Effector memory CD4-positive, alpha-beta T cell (primary cell): ENCODE measurements at places on chromosomes 2 and 18.

- no peak for DNase-seq
Measured at GRCh38 chr2:205107810-205108209, 562.5 kb downstream of the PARD3B start.

- no peak for DNase-seq
Measured at GRCh38 chr2:69566669-69567068, 76.9 kb downstream of the AAK1 start.

- no peak for DNase-seq
Measured at GRCh38 chr2:217994776-217995274, 8.0 kb downstream of the TNS1 start.

DNA sequence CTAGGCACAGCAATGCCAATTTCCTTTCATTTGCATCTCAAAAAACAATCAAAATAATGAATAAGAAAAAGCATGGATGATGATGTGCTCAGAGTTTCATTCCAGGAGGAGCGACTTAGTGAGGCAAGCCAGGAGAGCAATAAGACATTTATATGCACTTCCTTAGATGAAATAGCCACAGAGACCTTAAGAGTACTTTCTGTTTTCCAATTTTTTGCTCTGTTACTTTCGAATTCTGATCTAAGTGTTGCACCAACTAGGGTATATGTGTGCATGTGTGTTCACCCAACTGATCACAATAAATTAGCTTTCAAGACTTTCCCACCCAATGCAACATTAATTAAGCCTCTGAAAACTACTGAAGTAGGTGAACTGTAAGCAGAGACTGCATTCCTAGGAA, 709 bp downstream of the RAB27B start:
- DNase-seq, result no peak

- no peak for DNase-seq
Measured at GRCh38 chr2:83851066-83851465, 608.0 kb downstream of the SUCLG1 start.

DNA sequence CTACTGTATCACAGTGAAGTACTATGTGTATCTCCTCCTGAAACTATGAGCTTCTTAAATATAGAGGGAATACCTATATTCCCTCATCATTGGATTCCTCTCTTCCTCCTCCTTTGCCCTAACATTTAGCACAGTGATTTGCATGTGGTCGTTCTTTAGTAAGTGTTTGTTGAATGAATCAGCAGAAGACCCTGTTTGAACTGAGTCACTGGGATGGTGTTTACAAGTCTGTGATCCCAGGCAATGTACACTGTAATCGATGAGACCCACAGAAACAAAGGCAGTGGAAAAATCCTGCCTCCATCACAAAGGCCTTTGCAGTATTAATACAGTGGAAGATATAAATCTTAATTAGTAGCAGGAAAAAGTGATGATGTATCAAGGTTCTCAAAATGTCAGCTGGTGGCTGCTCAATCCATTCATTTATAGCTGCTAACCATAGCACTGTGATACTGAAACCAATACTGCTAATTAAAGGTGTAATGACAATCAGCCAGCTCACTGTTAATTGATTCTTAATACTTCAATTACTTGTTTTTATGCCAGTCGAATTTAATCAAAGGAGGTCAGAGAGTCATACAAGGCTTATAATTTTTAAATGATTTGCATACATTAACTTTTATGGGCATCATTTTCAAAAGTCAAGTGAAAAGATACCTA, 20.8 kb upstream of the MYO3B start:
- DNase-seq, result no peak

DNA sequence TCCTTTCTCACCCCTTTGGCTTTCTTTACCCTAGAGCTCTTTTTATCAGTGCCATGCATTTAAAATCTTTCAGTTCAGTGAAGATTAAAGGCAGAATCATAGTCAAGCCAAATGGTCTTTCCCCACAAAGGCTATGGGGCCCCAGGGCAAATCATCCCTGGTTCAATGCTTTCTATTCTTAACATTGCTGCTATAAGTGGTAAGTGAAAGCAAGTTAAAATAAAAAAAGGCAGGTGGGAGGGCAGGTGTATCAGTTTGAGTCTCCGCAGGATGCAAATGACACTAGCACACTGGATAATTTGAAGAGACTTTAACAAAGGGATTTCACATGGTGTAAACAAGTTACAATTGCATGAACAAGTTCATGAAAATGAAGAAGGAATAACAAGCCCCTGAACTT, 757.4 kb downstream of the SATB2 start:
- no peak for DNase-seq

DNA sequence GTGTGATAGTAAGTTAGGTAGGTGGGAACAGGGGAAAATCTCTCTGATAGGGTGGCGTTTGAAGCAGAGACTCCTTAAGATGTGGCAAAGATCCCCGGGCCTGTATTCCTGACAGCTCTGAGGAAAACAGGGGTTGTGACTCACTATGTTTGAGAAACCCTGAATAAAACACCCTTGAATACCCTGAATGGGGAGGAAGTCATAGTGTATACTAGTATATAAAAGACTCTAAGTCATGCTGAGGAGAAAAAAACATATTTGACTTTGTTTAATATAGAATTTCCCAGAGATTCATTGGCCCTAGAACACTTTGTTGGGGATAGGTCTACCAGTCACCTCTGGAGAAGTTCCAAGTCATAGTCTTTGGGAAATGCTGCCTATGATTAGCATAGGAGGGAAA, 590.9 kb downstream of the IRS1 start:
- no peak for DNase-seq

GRCh38 chr2:6965071-6965795, 48.0 kb downstream of the RNF144A start:
- DNase-seq, result no peak

DNA sequence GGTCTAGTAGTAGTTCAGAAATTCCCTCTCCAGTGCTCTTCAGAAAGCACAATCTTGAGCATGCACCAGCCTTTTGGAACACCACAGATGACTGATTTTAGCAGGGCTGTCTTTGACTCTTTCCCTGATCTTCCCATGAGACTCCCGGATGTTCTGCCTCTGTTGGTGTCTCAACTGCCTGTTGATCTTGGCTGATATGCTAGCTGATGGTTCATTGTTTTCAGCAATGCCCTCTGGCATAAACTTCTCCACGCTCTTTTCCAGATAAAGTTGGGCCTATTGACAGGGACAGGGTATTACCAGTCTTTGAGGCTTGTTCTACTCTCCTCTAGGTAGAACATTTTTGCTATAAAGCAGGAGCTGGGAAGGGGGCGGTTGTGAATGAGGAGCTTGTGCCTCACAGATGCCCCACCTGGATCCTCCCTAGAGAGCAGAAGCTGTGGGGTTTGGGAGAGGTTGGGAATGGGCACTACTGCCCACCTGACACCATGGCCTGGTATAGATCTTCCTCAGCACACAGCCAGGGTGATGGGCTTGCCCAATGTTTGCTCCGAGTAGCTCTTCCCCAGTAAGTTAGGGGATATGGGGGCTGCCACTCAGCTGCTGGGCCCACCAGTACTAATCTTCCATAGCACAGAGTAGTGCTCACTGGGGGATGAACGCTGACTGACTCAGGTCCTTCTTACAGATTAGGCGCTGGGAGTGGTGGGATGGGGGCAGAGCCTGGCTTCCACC, 111.3 kb downstream of the PTGR3 start:
- DNase-seq, result no peak

GRCh38 chr2:204203704-204204103, 267.1 kb downstream of the ICOS start:
- DNase-seq, result no peak

DNA sequence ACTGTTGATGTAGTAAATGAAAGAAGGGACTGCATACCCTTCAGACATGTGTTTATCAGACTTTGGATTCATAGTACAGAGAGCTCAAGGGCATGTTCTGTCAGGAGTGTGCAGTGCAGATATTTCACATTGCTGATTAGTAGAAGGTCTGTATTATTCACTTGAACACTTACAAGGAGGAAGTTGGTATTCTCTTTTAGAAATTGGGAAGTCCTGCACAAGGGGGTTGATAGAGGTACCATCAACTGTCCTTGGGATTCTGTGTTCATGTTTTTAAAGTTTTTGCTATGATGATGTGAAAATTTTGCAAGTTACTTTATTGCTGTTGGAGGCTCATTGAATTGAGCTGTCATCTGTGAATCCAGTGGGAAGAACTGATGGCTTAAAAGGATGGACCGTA, 6.7 kb downstream of the PSMD1 start:
- DNase-seq, result no peak

GRCh38 chr18:69250305-69251151, 150.2 kb upstream of the DOK6 start:
- DNase-seq, result no peak

DNA sequence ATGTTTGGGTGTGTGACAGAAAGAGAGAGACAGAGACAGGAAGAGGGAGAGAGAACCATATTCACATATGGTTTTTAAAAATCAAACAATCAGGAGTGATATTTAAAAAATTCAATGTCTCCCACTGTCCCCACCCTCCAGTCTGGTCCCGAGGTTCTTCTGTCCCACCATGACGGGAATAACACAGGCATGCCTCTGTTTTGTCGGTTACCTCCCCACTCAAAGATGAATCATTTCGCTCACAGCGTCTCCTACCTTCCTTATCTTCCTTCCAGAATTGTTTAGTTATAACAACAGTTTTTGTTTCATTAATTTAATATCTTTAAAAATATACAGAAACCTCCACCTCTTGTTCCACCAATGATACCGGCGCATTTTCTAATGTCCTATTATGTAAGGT, 113.0 kb downstream of the KCNF1 start:
- DNase-seq, result no peak

DNA sequence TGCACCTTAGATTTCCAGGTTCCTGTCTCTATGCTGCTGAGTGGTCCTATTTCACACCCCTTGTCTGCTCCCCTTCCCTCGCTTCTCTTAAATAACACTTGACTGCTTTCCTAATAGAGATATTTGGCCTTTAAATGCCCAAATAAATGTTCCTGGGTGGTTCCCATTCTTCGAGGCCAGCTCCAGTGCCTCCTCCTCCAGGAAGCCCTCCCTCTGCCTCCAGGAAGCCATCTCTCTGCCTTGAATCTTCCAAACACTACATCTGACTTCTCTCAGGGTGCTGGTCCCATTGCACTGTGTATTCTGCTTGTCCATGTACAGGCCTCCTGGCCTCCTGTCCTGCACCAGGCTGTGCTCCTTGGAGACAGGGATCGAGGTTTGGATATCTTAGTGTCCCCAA, 14.2 kb downstream of the EHD3 start:
- no peak for DNase-seq

DNA sequence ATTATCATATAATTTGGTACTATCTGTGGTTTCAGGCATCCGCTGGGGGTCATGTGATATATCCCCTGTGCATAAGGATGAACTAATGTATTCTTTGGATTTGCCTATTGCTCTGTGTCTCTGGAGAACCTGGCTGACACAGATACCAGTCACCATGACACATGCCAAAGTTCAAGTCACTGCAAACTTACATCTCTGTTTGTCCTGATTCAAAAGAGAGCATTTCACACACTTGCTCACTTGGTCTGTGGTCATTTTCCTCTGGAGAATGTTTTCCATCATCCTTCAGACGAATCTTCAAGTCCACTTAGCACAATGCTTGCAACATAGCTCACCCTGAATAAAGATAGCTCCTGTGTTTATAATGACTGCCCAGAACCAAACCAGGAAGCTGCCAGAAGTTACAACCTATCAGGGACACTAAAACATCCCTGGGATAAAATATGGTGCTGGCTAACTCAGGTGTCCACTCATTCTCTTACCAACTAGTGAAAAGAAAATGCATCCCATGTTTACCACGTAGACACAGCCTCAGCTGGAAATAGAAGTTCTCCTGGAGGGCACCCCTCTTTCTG, 18.1 kb downstream of the SULT1C3 start:
- DNase-seq, result no peak

- no peak for DNase-seq
Measured at GRCh38 chr2:224561234-224562005, 23.7 kb downstream of the CUL3 start.

DNA sequence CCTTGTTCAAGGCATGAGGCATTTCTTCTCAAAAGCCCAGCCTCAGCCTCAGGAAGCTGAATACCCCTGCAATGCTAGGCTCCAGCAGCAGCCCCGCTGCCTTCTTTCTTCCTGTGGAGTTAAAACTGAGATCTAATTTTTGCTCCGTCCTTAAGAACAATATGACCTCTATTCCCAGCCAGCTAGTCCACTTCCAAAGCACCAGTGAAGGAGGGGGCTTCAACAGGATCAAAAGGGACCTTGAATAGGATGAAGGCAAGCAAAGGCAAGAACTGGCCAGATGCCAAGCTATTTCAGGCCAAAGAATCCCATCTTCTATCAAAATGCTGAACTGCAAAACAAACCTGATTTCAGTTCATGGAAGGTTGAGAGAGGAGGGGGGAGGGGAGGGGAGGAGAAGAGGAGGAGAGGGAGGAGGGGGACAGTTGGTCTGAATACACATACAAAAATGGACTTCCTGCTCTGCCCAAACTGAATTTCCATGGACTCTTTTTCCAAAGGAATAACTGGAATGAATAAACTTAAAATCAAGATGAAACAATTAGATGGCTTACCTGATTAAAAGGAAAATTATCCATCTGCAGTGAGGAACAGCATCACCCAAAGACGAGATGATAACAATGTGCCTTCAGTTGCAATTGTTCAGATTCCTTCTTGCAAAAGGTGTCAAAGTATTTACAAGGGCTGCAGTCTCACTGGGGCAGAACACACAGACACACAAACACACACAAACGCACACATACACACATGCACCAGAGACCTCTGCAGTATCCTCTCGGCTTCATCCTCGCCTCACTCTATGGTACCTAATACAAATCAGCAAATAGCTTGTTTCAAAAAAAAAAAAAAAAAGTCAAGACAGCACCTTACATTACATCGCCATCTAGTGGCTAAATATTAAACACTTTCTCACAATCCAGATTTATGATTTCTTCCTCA, at the start of gene SCN1A:
Gene SCN1A, minus strand, starts transcription at position 804 of the 939 bp plus-strand sequence. CDS start 54,399 bp downstream, outside the sequence.
- DNase-seq, result no peak
